Epithelial cell of proximal tubule (primary cell): ENCODE measurements at places on chromosomes 5 and 9.

DNA sequence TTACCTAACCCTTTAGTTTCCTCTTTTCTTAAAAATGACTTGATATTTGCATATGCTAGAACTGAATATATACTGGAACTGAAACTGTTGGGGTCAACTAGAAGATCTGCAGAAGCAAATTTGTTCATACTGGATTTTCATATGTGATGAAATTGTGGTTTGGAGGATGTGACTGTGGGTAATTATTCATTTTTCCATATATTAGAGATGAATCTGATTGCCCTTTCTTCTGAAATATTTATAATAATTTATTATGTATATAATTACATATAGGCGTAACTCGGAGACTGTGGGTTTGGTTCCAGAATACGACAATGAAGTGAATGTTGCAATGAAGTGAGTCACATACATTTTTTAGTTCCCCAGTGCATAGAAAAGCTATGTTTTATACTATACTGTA is 149.1 kb downstream of the ATP10B start:
- no peak for DNase-seq

GRCh38 chr9:1053282-1053621 is 3.1 kb downstream of the DMRT2 start:
- no peak for DNase-seq

DNA sequence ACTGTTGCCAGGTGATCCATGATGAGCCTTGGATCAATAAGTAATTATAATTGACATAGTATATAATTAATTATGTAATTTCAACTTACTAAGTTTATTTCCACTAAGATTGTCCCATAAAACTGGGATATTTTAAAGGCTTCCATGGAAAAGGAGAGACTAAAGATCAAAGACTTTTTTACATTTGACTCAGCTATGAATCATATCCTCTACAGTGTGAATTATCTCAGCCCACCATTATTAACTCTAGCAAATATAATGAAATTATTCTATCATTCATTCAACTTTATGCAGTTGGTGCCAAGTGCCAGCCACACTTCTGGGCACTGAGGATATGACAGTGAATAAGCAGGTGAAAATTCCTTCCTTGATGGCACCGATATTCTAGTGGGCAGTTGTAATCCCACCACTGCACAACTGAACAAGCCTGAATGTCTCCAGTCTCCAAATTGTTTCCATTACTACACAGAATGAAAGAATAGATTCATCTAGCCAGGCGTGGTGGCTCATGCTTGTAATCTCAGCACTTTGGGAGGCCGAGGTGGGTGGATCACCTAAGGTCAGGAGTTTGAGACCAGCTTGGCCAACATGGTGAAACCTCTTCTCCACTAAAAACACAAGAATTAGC is 21.9 kb upstream of the TXN start:
- DNase-seq: no peak

DNA sequence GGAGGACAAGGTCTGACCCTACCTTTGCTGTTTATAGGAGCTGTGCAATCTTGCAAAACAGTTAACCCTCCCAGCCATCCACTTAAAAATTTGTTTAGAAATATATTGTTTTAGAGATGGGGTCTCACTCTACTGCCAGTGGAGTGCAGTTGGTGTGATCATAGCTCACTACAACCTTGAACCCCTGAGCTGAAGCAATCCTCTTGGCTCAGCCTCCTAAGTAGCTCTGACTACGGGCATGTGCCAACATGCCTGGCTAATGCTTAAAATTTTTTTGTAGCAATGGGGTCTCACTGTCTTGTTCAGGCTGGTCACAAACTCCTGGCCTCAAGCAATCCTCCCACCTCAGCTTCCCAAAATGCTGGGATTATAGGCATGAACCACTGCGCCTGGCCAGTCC is 120.2 kb upstream of the PJA2 start:
- DNase-seq: no peak

DNA sequence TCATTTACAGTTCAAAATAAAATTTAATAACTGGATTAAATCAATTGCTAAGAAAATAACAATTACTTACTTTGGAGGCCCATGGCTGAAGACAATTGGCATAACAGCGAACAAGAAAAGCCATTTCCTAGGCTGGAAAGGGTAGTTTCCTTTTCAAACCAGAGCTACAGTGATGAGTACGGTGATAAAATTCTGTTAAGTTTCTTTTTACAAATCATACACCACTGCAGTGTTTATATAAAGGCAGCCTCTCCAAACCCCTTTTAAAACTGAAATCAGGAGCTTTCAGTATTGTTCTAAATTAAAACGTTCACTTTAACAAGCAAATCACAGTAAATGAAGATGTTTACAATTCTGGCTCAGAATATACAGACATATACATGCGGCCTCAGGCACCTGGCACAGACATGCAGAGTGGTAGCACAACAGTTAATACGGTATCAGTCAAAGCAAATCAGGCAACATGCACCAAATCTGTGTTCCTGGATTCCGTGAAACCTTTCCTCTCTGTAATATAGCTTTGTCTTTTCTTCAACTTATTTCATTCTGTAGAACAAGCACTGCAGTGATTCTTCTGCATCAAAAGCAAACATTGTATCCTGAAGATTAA is 102.9 kb downstream of the RAPGEF6 start:
- no peak for DNase-seq

- DNase-seq: no peak
These were observed 44.5 kb downstream of the ERGIC1 start for GRCh38 chr5:172878585-172878932.

DNA sequence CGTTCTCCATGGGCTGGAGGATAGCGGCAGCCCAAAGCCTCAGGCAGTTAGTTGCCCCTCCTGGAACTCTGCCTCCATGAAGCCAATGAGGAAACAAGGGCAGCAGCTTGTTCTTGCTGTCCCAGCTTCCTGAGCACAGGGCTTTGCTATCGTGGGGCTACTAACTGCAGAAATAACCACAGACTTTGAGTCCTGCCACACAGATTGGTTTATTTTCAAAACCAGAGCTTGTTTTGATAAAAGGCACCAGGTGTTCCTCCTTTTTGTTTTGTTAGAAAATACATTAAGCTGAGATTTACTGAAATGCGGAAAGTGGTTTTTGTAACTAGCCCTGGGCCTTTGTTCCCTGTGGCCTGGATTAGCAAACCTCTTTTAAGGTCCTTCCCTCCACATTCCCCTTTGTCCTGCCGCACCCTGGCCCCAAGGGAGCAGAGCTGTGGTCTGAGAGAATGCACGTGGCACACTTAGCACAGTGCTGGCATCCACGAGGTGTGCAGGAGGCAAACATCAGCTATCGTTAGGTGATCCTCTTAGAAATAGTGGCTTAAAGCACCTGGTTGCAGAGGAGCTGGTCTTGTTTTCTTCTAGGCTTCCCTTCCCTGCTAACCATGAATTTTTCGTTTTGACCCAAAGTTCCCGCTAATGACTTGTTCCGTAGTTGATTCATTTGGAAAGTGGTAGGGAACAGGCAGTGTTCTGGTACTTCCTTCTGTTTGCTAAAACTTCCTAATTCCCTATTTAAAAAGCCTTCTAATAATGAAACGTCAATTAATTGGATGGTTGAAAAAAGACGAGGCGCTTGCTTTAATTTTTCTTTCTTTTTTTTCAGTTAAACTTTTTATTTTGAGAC is 21.5 kb downstream of the MVB12B start:
- DNase-seq: no peak

GRCh38 chr9:137705906-137706305 is 87.1 kb downstream of the EHMT1 start:
- no peak for DNase-seq

- no peak for DNase-seq
These were observed 40.0 kb downstream of the EHMT1 start for GRCh38 chr9:137658781-137659180.

DNA sequence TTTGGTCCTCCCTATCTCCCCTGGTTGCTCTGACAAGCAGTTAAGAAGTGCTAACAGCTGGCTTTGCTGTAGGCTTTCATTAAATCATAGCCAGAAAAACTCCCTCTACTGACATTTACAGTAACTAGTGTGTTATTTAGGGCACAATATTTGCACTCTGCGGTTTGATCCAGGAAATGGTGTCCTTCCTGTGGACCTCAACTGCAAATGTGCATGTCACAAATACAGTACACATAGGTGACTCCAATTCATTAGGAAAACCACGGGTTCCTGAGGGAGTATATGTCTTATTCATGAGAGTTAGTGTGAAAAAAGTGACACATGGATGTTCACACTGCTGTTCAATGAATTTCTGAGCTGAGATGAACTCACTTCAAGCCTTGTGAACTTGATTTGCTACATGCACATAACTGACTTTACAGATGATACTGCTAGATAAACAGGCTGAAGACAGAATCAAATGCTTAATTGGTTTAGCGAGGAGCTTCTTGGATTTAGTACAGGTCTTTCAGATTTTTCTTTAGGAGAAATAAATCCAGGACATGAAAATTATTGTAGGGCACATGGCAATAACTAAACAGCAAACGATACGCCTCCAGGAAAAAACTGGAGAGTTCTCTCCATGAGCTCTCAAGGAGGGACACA is 281.5 kb downstream of the EFNA5 start:
- DNase-seq: no peak

GRCh38 chr5:157682257-157682656 is 10.9 kb downstream of the C5orf52 start:
- DNase-seq: no peak

DNA sequence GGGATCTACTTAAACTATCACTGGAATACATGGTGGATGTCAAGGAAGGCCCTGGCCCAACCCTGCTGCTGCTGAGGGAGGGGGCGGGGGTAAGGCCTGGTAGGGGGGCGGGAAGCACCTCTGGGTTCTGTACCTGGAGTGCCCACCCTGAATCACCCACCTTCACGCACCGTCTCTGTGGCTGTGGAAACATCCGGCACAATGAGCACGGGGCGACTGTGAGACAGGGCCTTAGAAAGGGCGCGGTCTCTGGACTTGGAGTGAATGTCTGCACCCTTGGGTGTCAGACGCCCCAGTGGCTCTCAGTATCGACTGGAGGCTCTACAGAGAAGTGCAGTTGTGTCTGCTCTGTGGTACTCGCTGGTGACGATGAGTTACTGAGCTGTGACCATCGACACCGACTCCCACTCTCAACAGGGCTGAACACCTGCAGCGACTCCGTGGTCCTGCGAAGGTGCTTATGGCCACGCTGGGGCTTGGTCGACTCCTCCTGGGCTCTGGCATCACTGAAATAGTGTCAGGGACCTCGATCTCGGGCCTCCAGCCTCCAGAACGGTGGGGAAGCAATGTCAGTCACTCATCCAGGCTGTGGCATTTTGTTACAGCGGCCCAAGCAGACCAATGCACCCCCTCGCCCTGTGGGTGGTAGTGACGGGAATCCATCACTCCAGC is 25.5 kb upstream of the SLC6A19 start:
- no peak for DNase-seq

- DNase-seq: peak; percentile 56
These were observed 139.8 kb downstream of the MPDZ start for GRCh38 chr9:13139641-13140171.

DNA sequence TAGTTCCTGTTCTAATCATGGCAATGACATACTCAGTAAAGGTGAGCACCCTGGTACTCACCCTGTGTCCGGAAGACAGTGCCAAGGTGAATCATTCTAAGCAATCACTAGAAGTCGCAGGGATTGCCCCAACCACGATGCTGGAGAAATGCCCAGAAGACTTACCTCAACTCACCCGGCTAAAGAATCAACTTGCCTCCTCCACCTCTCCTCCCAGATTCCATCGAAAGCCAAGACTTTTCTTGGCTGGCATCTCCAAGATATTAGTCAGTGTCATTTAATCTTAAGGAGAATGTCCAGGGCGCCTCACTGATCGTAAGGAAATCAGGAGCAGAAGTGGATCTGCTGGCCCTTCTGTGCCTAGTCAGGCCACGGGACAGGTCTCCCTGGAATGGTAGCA is 204.9 kb downstream of the ERCC6L2 start:
- DNase-seq: peak; percentile 76

- DNase-seq: no peak
These were observed 315.8 kb upstream of the PDE4D start for GRCh38 chr5:60209146-60209840.

DNA sequence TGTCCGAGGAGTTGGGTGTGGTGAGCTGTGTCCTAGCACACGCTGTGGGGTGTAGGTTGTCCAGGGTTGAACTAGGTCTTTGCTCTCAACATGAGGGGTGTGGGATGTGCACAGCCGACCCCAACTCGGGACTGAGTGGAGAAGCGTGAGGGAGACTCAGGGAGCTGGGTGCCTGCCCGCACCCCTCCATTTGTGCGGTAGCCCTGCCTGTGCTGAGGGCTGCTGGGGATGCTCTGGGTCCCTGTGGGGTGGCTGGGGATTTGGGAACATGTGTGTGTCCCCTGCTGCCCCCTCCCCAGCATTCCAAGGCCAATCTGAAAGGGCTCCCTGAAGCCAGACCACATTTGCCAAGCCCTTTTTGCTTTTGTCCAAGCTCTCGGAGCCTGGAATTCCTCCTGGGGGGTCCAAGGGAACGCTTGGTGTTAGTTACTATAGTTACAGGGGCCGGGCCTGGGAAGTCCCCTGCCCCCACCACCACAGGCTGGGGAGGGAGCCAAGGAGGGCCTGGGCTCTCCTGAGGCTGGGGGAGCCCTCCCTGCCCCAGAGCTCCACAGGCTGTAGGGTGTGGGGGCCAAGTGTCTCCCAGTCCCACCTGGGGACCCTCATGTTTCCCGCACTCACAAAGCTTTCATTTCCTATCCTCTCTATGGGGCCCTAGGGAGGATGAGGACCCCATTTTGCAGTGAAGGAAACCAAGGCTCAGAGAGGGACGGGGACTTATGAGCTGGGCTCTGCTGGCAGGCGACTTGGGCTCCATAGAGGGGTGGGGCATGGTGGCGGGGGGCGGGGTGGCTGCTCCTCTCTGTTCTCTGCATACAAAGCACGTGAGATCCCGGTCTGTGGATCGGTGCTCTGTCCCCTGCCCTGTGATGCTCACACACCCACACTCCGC is 1.1 kb downstream of the CRB2 start:
- DNase-seq: no peak
